Peyer's patch (tissue), 4 donors: ENCODE measurements at places on chromosomes 6 and 20. TPM values are rescaled to one million over a fixed set of nuclear protein-coding genes. Genes with fewer than 3 reads are reported as not detected.

- no peak overlapping the region for H3K27ac ChIP-seq
- no peaks in the 10 kb centered on the region for H3K27me3 ChIP-seq
- no peak overlapping the region for H3K4me3 ChIP-seq
- no peaks in the 10 kb centered on the region for H3K4me1 ChIP-seq
- DNase-seq, result no peak
Measured at GRCh38 chr20:31758991-31759390, 19.9 kb downstream of the TPX2 start.

The HLA-DOB gene
- total RNA-seq, result 5.1 TPM

The TBC1D22B gene
- total RNA-seq, result 12.4 TPM

DNA sequence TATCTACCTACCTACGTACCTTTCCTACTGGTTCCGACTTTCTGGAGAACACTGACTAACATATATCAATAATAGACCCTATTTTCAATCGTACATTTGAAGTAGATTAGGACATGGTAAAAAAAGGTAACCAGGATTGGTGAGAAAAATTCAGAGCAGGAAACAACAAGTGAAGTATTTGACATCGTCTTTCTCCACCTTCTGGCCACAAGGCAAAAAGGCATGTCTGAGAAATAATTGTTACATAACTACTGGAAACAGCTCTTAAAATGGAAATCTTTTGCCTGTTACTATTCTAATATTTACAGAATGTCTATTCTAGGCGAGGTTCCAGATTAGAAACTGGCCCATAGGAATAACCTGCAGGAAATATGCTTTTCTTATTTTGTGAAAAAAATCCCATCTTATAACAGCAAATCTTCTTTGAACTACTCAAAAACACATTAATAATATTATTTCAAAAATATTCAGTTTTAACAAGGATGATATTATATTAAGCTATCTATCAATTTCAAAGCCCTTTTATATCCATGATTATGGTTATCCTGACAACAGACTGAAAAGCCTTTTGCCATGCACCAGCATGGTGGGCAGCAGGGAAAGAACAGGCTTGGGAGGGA, 80.8 kb downstream of the RCAN2 start:
- no peaks in the 10 kb centered on the region for H3K27me3 ChIP-seq
- H3K4me3 ChIP-seq, result no peak overlapping the region
- DNase-seq, result peak; percentile 21
- H3K36me3 ChIP-seq, result no peaks in the 10 kb centered on the region
- H3K27ac ChIP-seq, result no peak overlapping the region

DNA sequence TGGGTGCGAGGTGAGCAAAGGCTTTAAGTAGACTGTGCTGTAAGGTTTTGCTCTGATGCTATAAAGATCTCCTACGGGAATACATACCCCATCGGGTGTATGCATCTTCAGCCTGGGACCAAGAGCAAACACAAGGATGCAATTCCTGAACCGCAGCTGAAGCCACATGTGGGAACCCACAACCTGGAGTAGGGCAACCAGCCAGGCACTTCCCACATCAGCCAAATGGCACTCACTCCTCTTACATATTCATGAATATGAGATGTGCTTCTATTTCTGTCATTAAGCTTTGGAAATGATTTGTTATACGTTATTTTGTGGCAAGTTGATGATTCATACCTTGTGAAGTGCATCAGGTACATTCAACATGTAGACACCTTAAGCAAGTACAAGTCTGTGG, 619.2 kb downstream of the C6orf118 start:
- no peaks in the 10 kb centered on the region for H3K36me3 ChIP-seq
- H3K27me3 ChIP-seq, result no peaks in the 10 kb centered on the region
- DNase-seq, result no peak
- no peak overlapping the region for H3K4me3 ChIP-seq
- no peak overlapping the region for H3K27ac ChIP-seq
- no peaks in the 10 kb centered on the region for H3K4me1 ChIP-seq

DNA sequence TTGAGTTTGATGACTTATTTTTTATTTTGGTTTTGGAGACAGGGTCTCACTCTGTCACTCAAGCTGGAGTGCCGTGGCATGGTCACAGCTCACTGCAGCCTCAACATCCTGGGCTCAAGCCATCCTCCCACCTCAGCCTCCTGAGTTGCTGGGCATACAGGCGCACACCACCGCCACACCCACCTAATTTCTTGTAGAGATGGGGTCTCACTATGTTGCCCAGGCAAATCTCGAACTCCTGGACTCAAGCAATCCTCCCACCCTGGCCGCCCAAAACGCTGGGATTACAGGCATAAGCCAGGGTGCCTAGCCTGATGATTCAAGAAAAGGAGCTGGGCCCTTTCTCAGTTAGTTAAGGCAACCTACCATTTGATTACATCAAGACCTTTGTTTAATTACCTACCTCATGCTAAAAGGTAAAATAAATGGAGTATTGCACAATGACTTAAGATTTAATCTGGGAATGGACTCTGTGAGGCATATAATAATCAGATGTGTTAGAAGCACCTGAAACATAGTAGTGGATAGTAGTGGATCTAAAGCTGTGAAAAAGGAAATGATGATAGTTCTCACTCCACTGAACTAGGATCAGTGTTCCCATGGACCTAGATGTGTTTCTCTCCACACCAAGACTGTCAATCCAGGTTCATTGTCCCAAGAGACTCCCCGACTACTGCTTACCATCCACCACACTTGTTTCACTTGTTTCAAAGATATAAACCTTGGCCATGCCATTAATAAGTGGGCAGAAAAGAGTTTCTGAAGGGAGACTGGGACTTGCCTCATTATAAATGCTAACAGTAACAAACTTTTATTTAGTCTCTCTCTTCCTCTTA, 2.1 kb downstream of the TNFRSF21 start:
- H3K27ac ChIP-seq, result no peak overlapping the region
- no peaks in the 10 kb centered on the region for H3K4me1 ChIP-seq
- no peaks in the 10 kb centered on the region for H3K27me3 ChIP-seq
- DNase-seq, result no peak
- peak overlapping the region; percentile 67 for H3K4me3 ChIP-seq
